ENCODE measurements at places on chromosomes 4 and X.

GRCh38 chr4:113607147-113607720 lies 154.3 kb downstream of the CAMK2D start:
- DNase-seq: no peak

DNA sequence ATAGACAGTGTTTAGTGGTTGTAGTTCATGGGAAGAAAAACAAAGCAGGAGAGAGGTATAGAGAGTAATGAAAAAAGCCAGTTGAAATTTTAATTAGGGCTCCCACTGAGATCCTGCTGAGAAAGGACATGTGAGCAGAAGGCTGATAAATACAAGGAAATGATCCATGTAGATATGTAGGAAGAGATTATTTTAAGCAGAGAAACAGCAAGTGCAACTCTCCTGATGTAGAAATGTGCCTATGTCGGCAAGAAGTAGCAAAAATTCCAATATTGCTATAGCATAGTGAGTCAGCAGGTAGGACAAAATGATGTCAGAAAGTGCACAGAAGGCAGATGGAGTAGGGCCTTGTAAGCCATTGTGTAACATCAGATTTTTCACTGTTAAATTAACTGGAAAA lies 1027.3 kb downstream of the PCDH18 start:
- peak; percentile 12 for DNase-seq

GRCh38 chr4:102554482-102554881 lies 53.3 kb downstream of the NFKB1 start:
- no peak for DNase-seq

- peak; percentile 96 for DNase-seq
These were observed at the start of gene MAP9 for GRCh38 chr4:155376387-155377268. TSS of gene MAP9 (minus strand) at chr4:155376965. CDS start at chr4:155375850, 1,115 bp downstream.

DNA sequence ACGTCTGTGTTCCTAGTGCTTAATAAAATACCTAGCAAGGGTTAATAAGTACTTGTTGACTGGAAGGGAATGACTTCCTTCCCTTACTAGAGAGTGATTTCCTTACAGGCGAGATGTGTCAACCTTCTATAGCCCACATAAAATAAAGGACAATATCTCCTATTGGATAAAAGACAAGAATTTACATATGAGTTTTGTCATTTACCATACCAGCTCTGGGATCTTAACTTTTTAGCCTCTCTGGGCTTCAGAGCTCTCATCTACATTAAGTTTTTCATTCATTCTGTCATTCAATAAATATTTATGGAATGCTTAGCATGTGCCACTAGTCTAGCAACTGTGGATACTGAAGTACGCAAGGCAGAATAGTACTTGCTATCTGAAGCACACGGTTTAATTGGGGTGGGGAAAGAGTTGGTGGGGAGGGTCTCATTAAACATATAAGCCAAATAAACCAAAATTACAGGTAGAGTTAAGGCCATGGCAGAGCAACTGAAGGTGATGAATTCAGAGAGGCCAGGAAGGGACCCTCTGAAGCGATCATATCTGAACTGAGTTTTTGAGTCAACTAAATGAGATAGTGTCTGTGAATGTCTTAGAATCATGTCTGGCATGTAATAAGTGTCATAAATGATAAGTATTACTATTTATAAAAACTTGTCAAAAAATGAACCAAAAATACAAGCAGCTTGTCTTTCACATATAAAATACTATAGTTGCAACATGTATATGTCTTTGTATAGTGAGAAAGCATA lies 91.6 kb upstream of the BMP2K start:
- no peak for DNase-seq

- no peak for DNase-seq
These were observed 396.4 kb upstream of the TRAM1L1 start for GRCh38 chr4:117481742-117482141.

DNA sequence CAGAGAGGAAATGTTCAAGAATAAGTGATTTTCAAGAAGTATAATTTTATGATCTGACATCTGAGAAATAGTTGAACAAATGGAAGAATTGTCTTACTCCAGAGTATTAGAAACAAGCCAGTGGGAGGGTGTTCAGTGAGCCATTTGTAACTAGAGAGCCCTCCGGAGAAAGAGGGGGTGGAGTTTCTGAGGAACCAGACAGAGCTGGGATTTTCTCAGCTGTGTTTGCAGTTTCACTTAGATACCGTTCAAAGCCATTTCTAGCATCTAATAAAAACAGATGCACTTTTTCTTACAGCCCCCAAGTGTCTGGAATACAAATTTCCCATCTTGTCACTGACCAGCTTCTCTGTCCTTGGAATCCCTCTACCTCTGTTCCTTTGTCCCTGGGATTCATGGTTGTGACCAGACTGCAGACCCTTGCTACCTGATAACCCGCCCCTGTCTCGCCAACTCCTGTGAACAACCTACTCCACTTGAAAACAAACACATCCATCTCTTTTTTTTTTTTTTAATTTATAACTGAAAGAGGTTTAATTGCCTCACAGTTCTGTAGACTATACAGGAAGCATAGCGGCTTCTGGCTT lies 132.8 kb upstream of the KLF3 start:
- DNase-seq: peak; percentile 10
